HTR-8/SVneo (cell line): ENCODE measurements at places on chromosomes 6 and 20.

GRCh38 chr20:61053487-61053886 lies 198.6 kb upstream of the CDH4 start:
- no peak for DNase-seq

GRCh38 chr20:62304331-62305148 lies 1.7 kb downstream of the ADRM1 start:
- DNase-seq: no peak

GRCh38 chr20:38658879-38659596 lies 57.4 kb downstream of the ARHGAP40 start:
- peak; percentile 78 for DNase-seq

DNA sequence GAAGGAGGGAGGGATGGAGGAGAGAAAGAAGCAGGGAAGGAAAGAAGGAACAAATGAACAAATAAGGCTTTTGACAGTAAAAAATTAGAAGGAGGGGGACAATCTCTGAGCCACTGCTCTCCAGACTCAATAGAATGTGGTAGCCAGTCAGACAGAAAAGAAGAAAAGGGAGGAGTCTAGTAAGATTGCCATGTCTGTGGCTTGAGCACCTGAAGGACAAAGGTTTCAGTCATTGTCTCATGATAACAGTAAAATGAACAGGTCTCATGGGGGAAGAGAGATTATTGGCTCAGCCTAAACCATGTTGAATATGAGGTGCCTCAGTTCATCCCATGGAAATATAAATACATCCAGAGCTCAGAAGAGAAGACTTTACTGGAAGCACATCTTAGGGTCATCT lies 14.0 kb upstream of the LOC128125822 start:
- no peak for DNase-seq

- no peak for DNase-seq
Observed at GRCh38 chr6:43445576-43445975, 9.8 kb downstream of the DLK2 start.
